Activated naive CD8-positive, alpha-beta T cell treated with anti-CD3 and anti-CD28 coated beads, Interleukin-2, amount 10 ng/mL, durations not matched to agents 7 days and 5 days (primary cell): ENCODE measurements at places on chromosomes 11 and 22. TPM values are rescaled to one million over a fixed set of nuclear protein-coding genes. Genes with fewer than 3 reads are reported as not detected.

Gene OR5T2
- total RNA-seq = not detected

Gene C11orf98
- total RNA-seq = 99.9 TPM

Gene BSCL2
- total RNA-seq = 39.4 TPM

Gene B3GAT1
- total RNA-seq = 0.60 TPM

Gene CD81
- total RNA-seq = 154 TPM

Gene EFCAB6
- total RNA-seq = 0.19 TPM
